ENCODE measurements at places on chromosomes 12 and 14.

DNA sequence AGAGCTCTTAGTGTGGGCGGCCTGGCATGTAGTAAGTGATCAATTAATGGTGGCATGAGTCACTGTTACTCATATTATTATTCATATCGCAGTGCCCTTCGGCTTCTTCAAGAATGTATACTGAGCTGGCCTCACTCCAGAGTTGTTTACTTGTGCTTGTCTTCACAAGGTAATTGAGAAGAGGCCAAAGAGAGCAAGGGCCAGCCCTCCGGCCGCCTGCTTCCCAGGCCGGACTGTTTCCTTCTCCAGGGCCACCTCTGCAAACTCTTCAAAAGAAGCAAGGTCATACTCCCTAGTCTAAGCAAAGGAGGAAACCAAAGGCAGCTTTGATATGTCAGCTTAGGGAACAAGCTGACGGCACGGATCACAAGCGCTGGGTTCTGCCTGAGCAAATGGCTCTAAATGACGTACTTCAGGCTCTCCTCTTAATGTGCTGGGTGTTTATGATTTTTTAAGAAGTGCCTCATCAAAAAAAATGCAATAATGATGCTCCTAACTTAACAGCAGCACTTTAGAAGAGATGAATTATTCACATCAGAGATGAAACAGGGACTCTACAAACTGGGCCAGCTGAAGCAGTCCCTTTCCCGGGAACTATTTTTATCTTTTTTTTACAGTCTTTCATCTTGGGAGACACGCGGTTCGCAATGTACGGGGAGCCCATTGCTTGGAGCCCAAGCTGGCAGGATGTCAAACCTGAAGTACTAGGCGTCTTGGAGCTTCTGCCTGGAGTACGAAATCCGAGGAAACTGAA, 65.6 kb upstream of the DLK1 start:
- no peak for DNase-seq

DNA sequence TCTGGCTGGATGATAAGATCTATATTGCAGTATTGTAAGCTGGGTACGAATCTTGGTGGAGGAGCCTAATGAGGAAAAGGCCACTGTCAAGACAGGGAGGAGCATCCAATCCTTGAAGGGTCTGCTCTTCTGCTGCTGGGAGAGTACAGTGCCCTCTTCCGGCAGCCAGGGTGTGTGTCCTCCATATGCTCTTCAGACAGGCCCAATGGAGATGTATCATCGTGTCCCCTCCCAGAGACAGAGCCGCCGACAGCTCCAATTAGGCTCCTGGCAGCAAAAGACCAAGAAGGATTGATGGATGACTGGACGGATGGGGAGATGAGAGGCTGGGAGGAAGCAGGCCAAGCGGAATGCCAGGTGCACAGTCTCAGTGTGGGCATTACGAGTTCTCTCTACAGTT, 51.6 kb upstream of the PIWIL1 start:
- DNase-seq = no peak

GRCh38 chr14:104657101-104657524, 32.3 kb upstream of the INF2 start:
- DNase-seq = no peak

DNA sequence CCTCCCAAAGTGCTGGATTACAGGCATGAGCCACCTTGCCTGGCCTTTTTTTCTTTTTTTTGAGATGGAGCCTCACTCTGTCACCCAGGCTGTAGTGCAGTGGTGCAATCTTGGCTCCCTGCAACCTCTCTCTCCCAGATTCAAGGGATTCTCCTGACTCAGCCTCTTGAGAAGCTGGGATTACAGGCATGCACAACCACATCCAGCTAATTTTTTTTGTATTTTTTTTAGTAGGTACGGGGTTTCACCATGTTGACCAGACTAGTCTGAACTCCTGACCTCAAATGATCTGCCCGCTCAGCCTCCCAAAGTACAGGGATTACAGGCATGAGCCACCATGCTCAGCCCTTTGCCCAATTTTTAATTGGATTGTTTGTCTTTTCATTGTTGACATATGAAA, 58.0 kb downstream of the SINHCAF start:
- DNase-seq = no peak

- DNase-seq = no peak
Measured at GRCh38 chr14:77714926-77715325, 7.0 kb downstream of the SLIRP start.

GRCh38 chr12:114140576-114140975, 174.5 kb upstream of the RBM19 start:
- DNase-seq = no peak

- DNase-seq = no peak
Measured at GRCh38 chr14:93299866-93300265, 33.0 kb downstream of the BTBD7 start.

DNA sequence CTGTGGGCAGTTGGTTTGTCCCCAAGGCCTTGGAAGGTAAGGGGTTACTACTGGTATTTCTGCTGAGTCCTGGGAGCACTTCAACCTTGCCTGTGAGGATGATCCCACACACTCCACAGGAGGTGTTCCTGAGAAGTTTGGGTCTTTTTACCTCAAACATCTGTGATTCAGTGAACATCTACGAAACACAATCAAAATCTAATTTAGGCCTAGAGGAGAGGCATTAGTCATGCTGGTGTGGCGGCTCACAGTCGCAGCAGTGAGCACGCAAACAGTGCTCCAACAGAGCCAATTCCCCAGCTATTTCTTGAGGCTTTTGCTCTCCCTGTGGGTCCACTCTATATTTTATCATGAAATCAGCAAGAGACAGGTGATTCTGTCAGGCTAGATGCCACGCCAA, 107.6 kb downstream of the APAF1 start:
- no peak for DNase-seq

- no peak for DNase-seq
Measured at GRCh38 chr12:46452061-46452615, 79.6 kb upstream of the SLC38A2 start.

GRCh38 chr12:3772380-3772779, 19.5 kb upstream of the CRACR2A start:
- DNase-seq = no peak
